ENCODE measurements at places on chromosomes 12 and 14. TPM values are rescaled to one million over a fixed set of nuclear protein-coding genes. Genes with fewer than 3 reads are reported as not detected.
A peak's percentile ranks its signal among the peaks of the same experiment; 100 is the strongest.

- no peak overlapping the region for H3K4me3 ChIP-seq
- H3K27me3 ChIP-seq: no peaks in the 10 kb centered on the region
- no peak for DNase-seq
- peak overlapping the region; percentile 24 for H3K27ac ChIP-seq
- H3K36me3 ChIP-seq: peaks cover 44% of the 10 kb centered on the region
These were observed 5.7 kb upstream of the VTI1B start for GRCh38 chr14:67680121-67680602.

DNA sequence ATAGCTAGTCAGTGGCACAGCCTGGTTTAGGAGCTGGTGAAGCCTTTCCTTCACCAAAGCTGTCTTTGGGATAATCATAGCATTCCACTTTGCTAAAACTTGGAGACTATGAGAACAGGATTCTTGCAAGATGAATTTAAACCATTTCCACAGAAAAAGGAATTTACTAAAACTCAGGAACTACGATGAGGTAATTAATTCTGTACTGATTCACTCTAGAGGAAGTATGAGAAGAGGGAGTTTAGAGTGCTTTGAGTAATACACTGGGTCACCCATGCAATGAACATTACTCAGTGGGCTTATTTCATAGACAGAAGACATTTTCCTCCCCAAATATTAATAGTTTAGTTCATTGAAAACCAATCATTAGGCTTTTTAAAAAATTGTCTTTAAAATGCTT lies 73.0 kb downstream of the RMST start:
- no peak for DNase-seq
- H3K27ac ChIP-seq: no peak overlapping the region
- H3K4me1 ChIP-seq: no peaks in the 10 kb centered on the region
- no peaks in the 10 kb centered on the region for H3K27me3 ChIP-seq
- no peaks in the 10 kb centered on the region for H3K36me3 ChIP-seq
- H3K4me3 ChIP-seq: no peak overlapping the region

GRCh38 chr12:119090276-119090675 lies 88.5 kb upstream of the HSPB8 start:
- no peak for DNase-seq
- no peaks in the 10 kb centered on the region for H3K27me3 ChIP-seq
- no peak overlapping the region for H3K4me3 ChIP-seq
- H3K27ac ChIP-seq: no peak overlapping the region

DNA sequence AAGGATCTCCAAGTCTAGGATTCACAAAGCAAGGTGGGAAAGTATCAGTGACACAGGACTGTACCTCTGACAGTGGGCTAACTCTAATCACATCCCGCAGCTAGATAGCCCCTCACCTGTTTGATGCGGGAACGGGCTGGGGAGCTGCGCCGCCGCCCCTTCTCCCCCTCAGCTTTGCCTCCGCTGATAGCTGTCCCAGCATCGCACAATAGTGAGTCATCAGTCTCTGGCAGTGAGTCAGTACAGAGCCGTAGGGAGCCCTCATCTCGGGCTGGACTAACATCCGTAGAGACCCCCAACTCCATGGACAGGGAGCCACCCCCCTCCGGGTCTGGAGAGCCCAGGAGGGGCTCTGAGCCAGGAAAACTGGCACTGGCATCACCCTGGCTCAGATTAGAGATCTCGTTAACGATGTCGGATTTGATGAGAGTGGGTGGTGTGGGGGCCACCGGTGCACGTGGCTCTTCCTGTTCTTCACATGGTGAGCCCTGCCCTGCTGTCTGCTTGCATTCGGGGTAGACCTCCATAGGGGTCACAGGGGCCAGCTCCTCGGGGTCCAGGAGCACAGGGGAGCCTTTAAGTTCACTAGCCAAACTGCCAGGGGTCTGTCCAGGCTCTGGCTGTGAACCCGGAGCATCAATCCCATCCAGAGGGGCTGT lies 10.9 kb downstream of the KMT2D start:
- no peak overlapping the region for H3K4me3 ChIP-seq
- H3K27ac ChIP-seq: no peak overlapping the region
- no peak for DNase-seq
- H3K4me1 ChIP-seq: peaks cover 5% of the 10 kb centered on the region

Gene TAMALIN
- total RNA-seq: 30.6 TPM

Gene FAR2
- 9.6 TPM for total RNA-seq

- H3K4me1 ChIP-seq: no peaks in the 10 kb centered on the region
- peak; percentile 66 for DNase-seq
- H3K27ac ChIP-seq: no peak overlapping the region
These were observed 133.3 kb downstream of the PIWIL1 start for GRCh38 chr12:130470969-130471368.

Gene PRR4
- total RNA-seq: 1.4 TPM

DNA sequence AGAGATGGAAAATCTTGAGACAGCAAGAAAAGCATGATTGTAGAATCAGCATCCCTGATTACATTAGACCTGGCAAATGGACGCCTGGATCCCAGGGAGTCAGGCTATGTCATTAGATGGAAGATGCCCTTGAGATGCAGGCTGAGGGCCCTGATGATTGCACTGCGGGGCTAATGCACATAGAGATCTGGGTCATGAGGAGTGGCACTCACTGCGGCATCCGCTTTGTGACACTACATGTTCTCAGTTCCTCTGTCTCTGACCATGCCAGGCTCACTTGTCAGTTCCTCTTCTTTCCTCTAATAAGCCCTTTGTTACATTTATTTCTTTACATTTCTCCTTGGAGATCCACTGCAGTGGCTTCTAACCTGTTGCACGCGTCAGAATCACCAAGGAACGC lies 70.1 kb upstream of the GPATCH2L start:
- no peak overlapping the region for H3K27ac ChIP-seq
- DNase-seq: no peak
- H3K4me1 ChIP-seq: no peaks in the 10 kb centered on the region
- no peaks in the 10 kb centered on the region for H3K27me3 ChIP-seq

All from left lung (tissue), 14 donors.